ENCODE measurements at places on chromosomes 16 and 17.

DNA sequence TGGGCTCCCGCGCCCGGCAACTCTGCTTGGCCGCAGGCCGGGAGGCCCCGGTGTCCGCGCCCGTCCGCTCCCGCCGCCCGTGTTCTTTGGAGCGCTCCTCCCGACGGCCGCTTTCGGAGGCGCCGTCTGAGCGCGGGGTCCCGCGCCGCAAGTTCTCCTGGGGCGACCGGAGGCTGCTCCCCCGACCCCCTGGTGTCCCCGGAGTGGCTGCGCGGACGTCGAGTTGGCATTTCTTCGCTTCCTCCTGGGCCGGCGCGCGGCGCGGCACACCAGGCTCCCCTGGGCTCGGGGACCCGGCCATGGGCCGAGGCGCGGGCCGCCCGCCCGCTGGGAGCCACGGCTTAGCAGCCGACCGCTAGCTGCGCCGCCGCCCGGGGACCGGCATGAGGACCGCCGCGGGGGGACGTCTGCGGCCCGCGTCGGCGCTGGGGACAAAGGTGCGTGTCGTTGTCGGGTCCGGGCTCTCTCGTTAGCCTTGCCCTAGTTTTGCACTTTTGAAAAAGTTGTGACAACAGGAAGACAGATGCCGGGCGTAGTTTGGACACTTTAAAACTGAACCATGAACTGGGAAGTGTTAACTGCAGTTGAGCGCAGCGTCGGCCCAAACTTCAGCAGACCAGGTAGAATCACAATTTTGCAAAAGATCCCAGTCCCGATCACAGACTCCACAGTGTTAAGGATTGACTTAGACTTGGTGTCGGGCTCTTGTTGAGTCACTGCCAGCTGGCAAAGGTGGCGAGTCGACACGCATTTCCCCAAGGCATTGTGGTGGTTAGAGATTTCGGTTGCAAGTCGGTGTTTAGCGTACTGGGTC, 700 bp downstream of the UBN1 start:
- peak; percentile 54 for DNase-seq

- no peak for DNase-seq
These were observed 9.8 kb upstream of the MYO18A start for GRCh38 chr17:29190039-29190438.

- no peak for DNase-seq
These were observed 78.3 kb downstream of the RPA1 start for GRCh38 chr17:1907909-1908698.

DNA sequence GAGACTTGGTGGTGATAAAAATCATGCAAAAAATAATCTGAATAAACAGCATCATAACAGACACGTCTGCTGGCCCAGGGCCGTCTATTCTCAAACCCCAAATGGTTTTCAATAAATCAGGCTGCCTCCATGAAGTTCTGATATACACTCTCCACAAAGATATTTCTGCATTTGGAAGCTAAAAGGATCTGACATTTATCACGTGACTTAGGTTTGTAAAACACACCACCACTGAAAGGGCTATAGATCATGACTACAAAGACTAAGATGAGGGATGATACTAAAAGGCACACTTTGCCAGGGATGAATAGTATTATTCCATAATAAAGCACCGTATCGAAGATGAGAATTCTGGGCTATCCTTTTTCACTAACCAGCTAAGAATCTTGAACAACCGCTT, 67.6 kb upstream of the ADAMTS18 start:
- no peak for DNase-seq

DNA sequence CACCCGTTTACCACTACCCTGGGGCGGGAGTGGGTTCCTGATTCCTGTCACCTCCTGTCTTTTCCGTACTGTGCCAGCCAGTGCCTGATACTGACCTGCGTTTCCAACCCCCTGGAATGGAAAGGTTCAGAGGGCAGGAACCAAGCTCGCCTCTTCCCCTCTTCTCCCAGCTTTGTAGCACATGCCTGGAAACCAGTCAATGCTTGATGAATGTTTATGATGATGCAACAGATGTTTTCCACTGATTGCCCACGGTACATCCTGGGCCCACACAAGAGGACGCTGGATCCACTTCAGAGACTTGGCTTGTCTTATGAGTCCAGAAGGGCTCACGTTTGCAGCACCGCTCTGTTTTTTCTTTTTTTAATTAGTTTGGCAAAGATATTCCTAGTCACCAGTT, 262.0 kb downstream of the CPPED1 start:
- DNase-seq, result no peak

- DNase-seq, result no peak
These were observed 12.7 kb downstream of the RNF227 start for GRCh38 chr17:7903154-7904103.

DNA sequence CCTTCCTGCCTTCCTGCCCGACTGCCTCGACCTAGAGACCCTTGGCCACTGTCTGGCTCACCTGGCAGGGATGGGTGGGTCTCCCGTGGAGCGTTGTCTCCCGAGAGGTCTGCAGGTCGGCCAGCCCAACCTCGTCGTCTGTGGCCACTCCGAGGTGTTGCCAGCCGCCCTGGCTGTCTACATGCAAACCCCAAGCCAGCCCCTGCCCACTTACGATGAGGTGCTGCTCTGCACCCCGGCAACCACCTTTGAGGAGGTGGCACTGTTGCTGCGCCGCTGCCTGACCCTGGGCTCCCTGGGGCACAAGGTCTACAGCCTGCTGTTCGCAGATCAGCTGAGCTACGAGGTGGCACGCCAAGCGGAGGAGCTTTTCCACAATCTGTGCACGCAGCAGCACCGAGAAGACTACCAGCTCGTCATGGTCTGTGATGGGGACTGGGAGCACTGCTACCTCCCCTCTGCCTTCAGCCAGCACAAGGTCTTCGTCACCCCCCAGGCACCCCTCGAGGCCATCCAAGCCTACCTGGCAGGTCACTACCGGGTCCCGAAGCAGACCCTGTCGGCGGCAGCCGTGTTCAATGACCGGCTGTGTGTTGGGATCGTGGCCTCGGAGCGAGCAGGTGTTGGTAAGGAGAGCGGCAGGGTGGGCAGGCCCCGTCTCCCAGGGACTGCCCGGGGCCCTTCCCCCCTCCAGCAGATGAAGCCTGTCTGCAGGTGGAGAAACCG, 75.1 kb upstream of the ENDOV start:
- DNase-seq, result no peak

- peak; percentile 77 for DNase-seq
These were observed 27.5 kb downstream of the ZCCHC14 start for GRCh38 chr16:87465306-87465705.

- no peak for DNase-seq
These were observed 48.0 kb upstream of the CDYL2 start for GRCh38 chr16:80852261-80852872.

- DNase-seq, result no peak
These were observed 132.0 kb downstream of the NLK start for GRCh38 chr17:28174352-28175046.

GRCh38 chr16:534135-534534, 6.6 kb downstream of the CAPN15 start:
- DNase-seq, result no peak

DNA sequence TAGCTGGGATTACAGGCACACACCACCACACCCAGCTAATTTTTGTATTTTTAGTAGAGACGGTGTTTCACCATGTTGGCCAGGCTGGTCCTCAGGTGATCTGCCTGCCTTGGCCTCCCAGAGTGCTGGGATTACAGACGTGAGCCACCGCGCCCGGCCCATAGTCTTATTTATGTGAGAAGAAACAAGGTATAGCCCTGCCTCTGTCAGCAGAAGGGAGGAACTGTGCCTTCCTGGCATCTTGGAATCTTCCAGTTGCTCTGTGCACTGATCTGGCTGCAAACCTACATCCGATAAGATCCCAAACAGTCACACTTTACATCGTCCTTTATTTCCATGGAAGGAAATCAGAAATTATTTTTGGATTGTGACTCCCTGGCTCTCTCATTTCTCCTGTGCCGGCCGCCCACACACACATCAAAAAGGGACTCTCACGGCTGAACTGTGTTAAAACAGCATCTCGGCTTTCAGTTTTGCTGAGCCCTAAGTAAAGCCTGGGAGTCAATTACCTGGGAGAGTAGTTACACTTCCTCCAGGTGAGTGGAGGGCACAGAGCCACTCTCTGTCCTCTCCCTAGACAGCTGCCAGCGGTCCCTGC, 23.3 kb downstream of the WIPI1 start:
- no peak for DNase-seq

DNA sequence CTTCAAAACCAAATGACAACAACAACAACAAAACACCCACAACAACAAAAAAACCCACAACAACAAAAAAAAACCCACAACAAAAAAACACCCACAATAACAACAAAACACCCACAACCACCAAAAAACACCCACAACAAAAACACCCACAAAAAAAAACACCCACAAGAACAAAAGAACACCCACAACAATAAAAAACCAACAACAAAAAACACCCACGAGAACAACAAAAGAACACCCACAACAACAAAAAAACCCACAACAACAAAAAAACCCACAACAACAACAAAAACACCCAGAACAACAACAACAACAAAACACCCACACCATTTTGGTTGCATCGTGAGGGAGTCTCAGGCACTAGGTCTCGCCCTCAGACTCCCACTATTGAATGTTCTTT, 117.8 kb downstream of the C16orf95 start:
- DNase-seq, result no peak

GRCh38 chr17:14733376-14733775, 432.5 kb downstream of the HS3ST3B1 start:
- no peak for DNase-seq

GRCh38 chr17:8681170-8681949, 50.8 kb upstream of the MYH10 start:
- DNase-seq, result peak; percentile 85

DNA sequence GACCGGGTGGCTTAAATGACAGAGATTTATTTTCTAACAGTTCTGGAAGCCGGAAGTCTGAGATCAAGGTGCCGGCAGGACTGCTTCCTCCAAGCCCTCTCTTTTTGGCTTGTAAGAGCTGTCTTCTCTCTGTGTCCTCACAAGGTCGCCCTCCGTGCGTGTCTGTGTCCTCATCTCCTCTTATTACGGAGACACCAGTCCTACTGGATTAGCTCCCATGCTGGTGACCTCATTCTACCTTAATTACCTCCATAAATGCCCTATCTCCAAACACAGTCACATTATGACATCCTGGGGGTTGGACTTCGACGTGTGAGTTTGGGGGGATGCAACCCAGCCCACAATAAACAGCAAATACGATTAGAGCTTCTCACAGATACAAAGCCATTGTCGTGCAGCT, 161.5 kb downstream of the FOXL1 start:
- no peak for DNase-seq

- no peak for DNase-seq
These were observed 78.9 kb downstream of the ABCC6 start for GRCh38 chr16:16144416-16144815.

DNA sequence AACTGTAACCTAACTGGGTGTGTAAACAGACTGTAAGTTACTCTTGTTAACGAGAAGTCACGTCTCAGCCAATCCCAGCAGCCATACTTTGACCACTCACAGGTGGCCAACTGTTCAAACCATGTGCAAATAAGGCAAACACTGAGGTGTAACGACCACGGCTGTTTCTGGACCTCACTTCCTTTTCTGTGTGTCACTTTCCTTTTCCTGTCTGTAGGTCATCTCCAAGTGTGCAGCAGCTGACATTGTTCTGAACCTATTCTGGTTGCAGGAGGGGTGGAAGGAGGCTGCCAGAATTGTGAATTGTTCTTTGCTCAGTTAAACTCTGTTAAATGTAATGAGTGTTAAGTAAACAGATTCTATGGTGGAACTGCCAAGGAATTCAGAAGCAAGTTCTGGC, 627.4 kb downstream of the KCNJ2 start:
- no peak for DNase-seq

GRCh38 chr17:236641-237405, 55.4 kb upstream of the DOC2B start:
- DNase-seq, result no peak

DNA sequence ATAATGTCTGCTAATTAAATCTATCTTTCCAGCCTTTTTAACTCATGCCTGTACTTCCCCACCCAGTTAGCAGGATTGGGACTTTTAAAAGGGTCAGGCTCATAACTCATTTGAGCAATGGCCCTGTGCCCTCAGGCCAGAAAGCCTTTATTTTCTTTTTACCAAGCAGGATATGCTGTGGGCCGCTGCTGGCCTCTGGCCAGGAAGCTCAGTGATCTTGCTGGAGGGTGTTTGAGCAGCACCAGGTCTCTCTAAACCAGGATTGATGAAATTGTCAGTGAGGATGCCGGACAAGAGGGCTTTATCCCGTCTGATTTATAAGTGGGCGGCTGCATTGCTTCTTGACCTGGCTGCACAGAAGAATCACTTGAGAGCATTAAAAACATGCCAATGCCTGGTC, 187.8 kb downstream of the RAB11FIP4 start:
- no peak for DNase-seq

DNA sequence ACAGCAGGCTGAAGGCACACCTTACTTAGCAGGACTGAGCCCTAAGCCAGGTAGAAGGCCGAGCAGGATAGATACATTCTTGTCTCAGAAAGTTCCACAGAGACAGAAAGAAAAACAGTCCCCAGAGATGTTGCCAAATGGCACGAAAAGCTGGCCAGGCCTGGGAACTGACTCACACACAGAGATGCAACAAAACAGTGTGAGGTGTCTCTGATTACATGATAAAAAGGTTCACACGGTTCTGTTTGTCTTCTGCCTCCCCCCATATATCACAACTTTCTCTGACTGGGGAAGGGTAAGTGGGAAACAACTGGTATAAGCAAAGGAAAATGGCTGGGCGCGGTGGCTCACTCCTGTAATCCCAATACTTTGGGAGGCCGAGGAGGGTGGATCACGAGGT, 1.7 kb downstream of the WBP2 start:
- no peak for DNase-seq

DNA sequence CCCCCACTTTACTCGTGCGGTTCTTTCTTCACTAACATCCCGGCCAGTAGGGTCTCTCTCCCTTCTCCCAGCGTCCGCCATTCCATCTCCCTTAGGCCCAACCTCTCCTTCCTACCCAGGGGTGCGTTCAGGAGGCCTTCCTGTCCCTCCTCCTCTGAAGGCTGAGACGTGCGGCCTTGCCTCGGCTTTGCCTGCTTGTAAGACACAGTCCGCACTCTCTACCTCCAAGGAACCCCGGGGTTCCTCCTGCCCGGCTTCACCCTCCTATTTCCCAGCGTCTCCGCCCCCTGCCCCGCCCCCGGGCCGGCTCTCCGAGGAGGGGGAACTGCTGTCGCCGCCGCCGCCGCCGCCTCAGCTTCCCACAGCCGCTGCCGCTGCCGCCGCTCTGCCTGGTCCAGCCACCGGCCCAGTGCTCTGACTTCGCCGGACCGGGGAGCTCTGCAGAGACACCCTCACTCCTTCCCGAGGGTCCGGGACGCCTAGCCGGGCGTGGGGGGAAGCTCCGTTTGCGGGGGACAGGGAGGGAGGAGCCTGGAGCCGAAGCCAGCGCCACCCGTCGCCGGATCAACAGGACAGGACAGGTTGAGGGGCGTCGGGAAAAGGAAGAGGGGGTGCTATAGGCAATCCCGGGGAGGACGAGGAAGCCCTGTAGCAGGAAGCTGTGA, 1.2 kb upstream of the FGF11 start:
- peak; percentile 70 for DNase-seq

DNA sequence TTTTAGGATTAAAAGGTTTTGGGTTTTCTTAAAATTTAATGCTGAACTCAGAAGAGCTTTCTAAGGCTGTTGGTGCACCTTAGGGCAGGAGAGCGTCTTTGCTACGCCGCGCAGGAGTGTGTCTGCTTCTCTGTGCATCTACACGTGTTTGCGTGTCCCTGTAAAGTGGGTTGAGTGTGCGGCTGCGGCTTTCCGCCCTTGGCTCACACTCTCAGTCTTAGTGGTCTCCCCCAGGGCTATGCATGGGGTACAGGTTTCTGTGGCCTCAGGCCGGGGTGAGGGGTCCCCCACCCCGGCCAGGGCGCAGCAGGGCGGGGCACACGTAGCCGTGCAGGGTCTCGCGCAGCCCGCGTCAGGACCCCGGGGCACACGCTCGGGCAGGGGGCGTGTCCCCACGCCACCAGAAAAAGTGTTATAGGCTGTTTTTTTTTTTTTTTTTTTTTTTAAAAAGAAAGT, 727 bp upstream of the TENT4B start:
- no peak for DNase-seq

Measured in right forelimb (tissue), 1 donor.